ENCODE measurements at places on chromosomes 2 and 18.

DNA sequence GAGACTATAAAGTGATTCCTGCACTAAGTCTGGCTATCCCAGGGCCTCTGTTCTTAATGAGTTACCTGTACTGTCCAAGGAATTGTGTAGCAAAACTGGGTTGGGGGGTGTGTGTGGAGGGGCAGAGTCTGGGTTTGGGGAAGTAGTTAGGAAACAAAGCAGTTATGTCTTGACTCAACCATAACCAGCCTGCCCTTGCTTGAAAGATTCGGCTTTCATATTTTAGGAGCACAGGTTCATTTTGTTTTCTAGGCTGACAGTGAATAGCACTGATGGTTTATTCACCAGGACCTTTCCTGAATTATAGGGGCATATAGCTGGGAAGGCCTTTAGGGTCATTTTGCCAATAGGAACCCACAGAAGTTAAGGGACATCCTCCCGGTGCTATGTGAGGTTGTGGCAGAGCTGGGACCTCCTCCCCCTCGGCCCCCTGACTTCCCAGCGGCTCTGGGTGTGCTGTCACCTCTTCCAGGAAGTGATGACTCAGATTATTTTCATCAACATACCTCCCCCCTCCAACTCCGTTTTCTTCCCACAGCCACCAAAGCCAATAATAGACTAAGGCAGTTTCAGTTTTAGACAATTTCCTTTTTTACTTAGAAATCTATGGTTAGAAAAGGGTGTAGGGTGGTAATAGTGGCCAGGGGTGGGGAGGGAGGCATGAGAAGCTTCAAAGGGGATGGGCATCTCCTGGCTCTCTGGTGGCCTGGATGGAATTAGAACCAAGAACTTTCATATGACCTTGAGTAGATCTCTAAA is 44.8 kb downstream of the SETBP1 start:
- peak; percentile 27 for DNase-seq

DNA sequence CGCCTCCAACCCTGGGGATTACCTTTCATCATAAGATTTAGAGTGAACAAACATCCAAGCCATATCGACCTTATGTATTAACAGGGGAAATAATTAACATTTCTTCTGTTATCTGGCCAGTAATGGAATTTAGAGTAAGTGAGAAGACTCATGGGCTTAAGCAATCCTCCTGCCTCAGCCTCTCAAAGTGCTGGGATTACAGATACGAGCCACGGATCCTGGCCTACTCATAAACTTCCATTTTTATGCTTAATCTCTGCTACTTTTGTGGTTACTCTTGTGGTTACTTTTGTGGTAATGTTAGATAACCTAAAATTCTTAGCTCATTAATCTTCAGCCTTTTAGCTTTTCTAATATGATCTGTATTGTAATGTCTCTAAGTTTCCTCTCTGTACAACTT is 159.3 kb upstream of the SLC8A1 start:
- DNase-seq, result no peak

DNA sequence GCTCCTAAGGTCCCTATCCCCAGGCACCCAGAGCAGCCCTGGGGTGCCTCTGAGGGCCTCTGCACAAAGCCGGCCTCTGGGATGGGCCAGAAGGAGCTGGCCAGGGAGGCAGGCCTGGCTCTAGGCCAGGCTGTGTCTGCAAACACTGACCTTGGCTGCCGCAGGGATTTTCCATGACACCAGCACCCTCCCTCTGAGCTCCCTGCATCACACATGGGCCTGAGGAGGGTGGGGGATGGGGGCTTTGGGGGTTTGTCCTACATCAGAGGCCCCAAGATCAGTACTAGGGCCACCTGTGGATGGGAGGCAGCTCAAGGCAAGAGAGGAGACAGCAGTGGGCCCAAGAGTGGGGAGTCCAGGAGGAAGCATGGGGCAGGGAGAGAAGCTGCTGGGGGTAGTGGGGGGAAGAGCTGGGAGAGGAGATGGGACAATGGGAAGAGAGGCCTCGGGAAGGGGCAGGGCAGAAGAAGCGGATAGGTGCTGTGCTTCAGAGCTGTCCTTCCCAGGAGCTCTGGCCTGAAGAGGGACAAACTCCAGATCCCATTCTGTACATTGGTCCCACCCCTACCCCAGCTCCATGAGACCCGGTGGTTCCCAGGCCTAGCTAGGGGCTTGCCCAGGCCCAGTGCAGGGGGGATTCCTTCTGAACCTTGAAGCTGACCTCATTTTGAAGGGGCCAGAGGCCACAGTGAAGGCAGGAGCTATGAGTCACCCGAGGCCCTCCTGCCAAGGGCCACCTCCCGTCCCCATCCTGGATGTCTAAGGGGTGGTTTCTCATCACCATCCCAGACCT is 28.0 kb downstream of the KCNK3 start:
- DNase-seq, result no peak

DNA sequence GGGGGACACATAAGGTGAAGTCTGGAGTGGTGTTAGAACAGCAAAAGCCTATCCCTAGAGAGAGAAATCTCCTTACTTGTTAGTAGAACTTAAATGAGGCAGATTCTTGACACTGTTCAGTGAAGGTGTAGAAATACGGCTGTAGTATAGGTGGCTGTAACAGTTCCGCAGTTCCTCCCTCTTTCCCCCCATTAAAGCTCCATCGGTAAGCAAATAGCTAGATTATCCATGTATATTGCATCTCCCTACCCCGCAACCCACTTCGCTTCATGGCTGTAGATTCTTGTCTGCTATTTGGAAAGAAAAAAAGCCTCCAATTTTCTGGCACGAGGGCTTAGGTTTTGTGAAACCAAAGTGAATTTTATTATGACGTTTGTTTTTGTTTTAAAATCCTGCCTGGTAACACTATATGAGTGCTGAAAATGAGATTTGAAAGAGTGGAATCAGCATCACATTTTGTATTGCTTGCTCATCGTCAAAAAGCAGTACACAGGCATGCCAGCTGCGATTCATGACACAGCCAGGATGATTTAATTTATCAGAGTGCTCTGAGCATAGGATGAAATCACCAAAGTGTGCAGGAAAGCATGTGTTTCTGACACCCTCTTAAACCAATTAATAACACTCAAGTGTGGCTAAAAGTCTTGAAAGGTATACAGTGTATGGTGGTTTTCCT is 1.4 kb downstream of the FAM171B start:
- DNase-seq, result no peak

DNA sequence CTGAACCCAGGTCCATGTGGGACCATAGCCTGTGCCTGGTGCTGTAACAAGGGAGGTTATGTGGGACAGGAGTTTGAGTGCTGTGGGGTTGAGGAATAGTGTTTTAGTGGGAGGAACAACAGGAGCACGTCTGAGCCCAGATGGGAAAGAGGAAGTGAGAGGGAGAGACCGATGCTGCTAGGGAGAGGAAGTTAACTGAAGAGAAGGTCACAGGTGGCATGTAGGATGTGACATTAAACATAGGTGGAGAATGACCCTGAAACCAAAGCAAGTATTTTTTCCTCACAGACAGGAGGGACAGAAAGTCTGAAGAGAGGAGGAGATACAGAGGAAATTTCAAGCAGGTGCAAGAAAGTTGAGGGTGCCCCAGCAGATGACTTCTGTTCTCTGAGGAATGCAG is 87.8 kb downstream of the ACOXL start:
- DNase-seq, result no peak

DNA sequence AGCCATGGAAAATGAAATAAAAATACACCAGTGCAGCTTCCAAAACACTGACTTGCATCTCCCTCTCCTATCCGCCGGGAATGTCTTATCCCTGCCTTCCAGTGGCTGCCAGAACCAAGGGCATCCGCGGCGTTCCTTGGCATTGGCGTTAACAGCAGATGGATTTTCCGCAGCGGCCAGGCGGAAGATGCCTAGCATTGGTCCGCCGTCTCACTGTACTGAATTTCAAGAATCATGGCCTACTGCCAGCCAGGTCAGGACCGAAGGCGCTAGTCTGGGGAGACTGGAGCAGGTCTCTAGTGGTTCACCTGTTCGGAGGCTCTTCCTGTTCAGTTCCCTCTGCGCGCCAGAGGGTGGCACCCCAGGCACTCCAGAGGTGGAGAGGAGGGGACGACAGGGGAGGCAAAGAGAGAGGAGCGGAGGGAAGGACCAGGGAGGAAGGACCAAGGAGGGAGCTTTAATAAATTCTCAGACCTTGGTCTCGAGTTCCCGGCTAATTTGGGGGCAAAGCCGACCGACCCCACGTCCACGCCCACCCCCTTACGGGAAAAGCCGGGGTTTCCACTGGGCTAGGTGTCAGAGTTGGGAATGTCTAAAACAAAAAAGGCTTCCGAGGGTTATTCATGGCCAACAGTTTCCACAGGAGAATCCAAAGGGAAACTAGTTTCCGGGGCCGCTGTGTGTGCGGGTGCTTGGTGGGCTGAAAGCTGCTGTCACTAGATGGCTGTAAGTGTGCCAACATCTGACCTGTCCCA is 3.7 kb upstream of the BCL2L11 start:
- DNase-seq, result no peak

DNA sequence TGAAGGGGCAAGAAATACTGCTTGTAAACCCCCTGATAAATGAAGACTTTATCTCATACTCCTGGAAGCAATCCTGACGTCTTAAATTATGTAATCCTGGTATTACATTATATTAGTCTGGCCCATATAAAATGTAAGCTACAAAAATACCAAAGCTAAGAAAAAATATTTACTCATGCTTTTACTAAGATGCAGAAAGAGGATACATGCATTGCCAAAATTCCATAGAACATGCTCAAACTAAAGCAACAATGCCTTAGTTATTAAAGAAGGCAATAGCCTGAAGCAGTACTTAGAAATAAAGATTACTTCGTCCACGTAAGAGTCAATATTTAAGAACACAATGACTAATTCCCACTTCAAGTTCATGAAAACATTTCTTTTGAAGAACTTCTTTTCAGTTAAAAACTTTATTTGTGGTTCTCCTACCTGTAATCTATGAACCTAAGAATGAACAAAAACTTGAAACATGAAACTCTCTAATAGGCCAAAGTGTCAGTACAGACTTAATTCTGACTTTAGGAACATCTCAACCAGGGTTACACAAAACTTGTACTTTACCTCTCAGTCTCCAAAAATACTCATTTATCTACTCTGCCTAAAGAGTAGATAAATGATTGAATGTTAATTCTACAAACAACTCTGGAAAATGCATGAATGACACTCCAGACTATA is 117.3 kb downstream of the THADA start:
- DNase-seq, result no peak

- no peak for DNase-seq
These were observed 27.3 kb downstream of the DCDC2C start for GRCh38 chr2:3730646-3731045.

- DNase-seq, result no peak
These were observed 79.7 kb downstream of the ZDBF2 start for GRCh38 chr2:206354129-206354528.

DNA sequence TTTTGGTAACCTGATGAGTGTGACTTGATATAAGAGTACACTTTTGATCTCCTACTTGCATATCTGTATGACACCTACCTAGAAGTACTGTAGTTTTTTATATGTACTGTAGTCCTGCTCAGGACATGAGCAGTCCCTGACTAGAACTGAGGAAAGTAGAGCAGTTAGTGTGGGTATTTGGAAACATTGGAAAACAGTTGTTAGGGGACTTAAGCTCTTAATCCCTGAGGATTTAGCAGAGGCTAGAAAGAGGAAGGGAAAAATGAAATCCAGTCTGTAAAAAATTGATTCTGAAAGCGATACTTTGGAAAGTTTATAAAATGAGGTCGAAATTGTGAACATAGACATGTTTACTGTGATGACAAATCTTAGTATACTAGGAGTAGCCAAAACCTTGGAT is 125.6 kb downstream of the NCOA1 start:
- no peak for DNase-seq

Data from stimulated activated CD8-positive, alpha-beta memory T cell treated with anti-CD3 and anti-CD28 coated beads, Interleukin-4, amount 100 ng/mL, for 1 hour (primary cell).